CD4-positive, alpha-beta T cell treated with Interleukin-15 for 1 hour (primary cell): ENCODE measurements at places on chromosomes 5 and 9.

GRCh38 chr5:159913501-159913900 is 2.8 kb upstream of the ADRA1B start:
- DNase-seq, result no peak

DNA sequence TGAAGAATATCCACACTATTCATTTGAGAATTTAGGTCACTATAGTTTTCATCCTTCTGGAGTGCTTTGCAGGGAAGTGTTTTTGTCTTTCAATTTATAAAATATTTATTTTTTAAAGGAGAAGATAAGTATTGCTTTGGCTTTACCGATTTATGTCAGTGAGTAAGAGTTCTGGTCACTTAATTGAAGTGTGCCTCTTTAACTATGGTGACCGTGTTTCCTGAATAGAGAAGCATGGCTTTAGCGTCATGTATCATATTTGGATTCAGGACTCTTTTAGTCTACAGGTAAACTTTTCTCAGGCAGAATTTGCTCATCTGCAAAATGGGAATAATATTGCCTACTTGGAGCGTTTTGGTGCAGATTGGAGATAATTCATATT is 902 bp downstream of the BDP1 start:
- no peak for DNase-seq

GRCh38 chr9:13033959-13034693 is 245.4 kb downstream of the MPDZ start:
- no peak for DNase-seq

GRCh38 chr5:156356238-156356637 is 29.3 kb downstream of the SGCD start:
- DNase-seq, result no peak

DNA sequence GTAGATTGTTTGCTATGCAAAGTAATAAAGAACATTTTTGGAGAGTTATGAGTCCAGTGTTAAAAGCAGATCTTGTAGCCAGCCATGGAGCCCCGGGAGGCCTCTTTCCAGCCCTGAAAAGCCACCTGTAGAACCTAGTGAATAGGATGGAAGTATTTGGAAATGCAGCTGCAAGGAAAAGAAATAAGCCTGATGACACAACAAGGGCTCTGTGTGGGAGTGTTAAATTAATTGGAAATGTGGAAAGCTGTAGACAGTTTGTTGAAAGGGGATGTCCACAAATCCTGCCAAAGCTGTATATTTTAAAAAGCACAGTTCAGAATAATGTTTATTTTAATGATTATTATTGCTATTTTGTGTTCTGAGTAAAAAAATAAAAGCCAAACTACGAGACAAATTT is 152.5 kb upstream of the GHR start:
- DNase-seq, result no peak

DNA sequence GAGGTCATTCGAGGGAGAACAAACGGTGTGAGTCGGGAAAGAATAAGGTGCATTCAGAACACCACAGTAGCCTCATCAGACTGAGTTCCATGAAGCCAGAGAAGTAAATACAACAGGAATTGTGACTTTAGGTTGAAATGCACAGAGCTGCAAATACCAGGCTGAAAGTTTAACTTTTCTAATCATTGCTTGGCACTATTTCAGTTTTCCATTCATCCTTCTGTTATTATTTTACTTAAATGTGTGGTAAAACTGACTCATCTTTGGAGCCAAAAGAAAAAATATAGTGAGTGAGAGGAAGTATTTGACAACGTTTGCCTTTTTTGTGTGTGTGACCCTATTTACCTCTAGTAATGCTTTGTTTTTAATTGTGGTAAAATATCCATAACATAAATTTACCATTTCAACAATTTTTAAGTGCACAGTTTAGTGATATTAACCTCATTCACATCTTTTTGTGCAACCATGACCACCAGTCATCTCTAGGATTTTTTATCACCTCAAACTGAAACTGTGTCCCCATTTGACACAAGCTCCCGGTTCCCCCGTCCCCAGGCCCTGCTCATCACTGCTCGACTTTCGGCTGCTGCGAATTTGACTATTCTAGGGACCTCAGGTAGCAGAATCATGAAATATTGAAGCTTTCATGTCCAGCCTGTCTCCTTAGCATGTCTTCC is 166.8 kb downstream of the HSD17B3 start:
- DNase-seq, result no peak

DNA sequence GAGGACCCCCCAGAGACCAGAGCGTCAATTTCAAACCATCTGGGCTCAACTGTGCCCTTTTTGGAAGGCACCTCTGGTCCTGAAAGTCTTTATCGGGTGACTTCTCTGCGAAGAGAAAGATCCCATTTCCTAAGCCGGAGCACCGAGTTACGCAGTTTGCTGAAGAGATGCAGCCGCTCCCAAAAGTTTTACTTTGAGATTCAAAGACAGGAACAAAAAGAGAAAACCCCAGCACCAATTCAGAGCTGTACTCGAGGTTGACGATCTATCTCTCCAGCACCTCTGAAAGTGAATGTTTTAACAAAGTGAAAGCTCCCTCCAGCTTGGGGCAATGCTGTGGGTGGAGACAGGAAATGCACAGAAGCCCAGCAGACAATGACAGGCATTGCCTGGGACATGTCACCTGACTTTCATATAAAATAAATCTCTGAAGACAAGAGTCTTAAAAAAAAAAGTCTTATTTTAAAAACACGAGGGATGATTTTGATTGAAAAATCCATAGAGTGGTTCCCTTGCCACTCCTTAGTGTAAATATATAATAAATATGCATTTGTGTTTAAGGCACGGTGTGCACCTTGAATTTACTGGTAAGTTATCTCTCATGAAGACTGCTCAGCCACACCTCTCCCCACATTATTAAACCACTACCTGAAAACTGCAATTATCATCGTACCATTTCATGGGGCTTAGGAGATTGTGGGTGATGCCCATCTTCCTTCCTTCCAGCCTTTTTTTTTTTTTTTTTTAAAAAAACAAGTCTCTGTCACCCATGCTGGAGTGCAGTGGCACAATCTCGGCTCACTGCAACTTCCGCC is 79.9 kb downstream of the FNBP1 start:
- DNase-seq, result peak; percentile 87

DNA sequence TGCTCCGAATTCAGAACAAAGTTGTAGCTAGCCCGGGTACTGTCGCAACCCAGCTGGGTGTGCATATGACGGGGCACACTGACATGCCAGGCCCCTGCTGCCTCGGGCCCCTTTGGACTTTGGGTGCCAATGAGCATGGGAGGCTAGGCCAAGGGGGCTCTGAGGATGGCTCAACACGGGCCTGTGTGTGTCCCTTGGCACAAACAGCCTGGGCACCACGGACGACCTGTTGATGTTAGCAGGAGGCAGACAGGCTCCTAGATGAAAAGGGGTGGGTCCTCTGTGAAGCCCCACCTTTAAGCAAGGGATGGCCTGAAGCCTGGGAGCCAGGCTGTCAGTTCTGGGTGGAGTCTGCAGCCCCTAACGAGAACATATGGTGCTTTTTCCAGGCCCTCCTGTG is 1688.2 kb downstream of the EFNA5 start:
- DNase-seq, result no peak

GRCh38 chr5:163913548-163913947 is 408.1 kb downstream of the MAT2B start:
- no peak for DNase-seq
